ENCODE measurements at places on chromosomes 2 and 18. TPM values are rescaled to one million over a fixed set of nuclear protein-coding genes. Genes with fewer than 3 reads are reported as not detected.

Gene UXS1
- total RNA-seq, result 34.7 TPM

Gene RPL37A
- total RNA-seq, result 1,987 TPM

Gene LCT
- not detected for total RNA-seq

Gene SERPINB12
- not detected for total RNA-seq

Gene RGPD3
- total RNA-seq, result 0.77 TPM

GRCh38 chr2:127072970-127073369 lies 34.0 kb downstream of the BIN1 start:
- no peak for ATAC-seq

GRCh38 chr2:49177194-49177593 lies 22.9 kb upstream of the FSHR start:
- no peak for ATAC-seq

GRCh38 chr18:49730951-49731391 lies 82.4 kb downstream of the ACAA2 start:
- ATAC-seq, result no peak

DNA sequence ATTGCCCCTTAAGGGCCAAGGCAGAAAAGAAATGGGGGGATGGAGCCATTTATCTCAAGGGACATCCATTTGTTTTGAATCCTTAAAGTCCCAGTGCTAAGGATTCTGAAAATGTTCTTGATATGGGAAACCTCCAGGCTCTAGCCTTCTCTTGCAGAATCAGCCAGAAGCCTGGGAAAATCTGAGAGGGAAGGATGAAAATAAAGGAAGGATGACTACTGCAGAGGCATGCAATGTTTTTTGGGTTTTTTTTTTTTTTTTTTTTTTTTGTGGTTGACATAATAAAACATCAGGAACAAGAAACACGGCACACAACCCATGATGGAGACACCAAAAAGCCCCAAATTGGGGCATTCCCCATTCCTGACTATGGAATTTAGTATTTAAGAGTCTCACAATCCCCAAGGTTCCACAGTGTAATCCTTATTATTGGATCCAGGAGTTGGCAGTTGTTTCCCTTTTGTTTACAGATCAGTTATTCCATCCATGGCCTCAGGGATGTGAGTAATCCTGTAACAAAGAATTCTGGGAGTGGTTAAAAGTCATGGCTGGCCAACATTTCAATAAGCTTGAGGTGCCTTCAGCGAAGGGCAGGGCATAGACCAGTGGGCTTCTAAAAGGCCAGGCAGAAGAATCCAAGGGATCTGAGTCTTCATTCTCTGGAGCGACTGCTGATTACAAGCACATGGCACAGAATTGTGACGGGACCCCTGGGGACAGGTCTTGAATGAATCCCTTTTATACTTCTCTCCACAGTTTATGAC lies 337.5 kb downstream of the GULP1 start:
- peak; percentile 27 for ATAC-seq

DNA sequence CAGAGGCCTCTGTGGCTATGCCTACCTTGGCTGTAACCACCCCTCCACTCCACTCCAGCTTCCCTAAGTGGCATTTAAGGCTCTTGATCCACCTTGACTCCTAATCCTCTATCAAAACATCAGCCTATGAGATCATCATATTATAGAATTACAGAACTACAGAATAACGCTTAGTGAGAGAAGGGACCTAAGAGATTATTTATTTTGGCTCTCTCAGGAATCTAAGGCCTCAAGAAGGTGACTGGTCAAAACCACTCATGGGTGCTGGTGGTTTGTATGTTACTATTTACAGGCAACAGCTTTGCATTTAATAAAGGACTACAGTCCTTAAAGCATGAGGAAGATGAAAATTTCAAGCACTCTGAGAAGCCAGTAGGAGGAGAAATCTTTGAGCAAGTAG lies 118.8 kb downstream of the FSHR start:
- no peak for ATAC-seq

DNA sequence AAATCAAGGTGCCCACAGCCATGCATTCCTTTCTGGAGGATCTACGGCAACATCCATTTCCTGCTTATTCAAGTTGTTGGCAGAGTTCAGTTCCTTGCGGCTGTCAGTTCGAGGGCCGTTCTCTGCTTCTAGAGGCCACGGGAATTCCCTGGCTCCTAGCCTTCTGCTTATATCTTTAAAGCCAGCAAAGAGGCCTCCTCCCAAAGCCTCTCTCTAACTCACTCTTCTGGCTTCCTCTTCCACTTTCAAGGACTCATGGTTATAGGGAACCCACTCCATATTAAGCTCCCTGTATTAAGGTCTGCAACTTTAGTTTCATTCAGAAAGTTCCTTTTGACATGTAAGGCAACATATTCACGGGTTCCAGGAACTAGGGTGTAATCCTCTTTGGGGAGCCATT lies 150.1 kb upstream of the RMP24 start:
- ATAC-seq, result no peak

GRCh38 chr2:142131010-142131669 lies at the start of gene LRP1B:
LRP1B (minus strand) TSS chr2:142131016; CDS start chr2:142130729, 287 bp downstream.
- no peak for ATAC-seq
